NCI-H345 (cell line): ENCODE measurements at places on chromosomes 16 and 17.

DNA sequence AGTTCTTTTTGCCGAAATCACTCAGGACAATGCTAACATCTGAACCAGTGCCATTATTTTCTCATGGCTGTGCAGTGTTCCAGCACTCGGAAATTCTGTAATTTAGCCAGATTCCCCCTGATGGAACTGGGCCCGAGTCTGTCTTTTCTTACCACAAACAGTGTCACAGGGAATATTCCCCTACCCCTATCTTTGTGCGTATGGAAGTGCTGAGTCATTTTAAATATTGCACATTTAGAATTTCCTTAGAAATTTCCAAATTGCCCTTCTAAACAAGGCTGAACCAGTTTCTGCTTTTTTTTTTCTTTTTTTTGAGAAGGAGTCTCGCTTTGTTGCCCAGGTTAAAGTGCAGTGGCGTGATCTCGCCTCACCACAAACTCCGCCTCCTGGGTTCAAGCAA is 88.0 kb upstream of the CREBBP start:
- no peak for DNase-seq

- no peak for DNase-seq
Measured at GRCh38 chr16:86590501-86591144, 12.3 kb downstream of the FOXL1 start.

DNA sequence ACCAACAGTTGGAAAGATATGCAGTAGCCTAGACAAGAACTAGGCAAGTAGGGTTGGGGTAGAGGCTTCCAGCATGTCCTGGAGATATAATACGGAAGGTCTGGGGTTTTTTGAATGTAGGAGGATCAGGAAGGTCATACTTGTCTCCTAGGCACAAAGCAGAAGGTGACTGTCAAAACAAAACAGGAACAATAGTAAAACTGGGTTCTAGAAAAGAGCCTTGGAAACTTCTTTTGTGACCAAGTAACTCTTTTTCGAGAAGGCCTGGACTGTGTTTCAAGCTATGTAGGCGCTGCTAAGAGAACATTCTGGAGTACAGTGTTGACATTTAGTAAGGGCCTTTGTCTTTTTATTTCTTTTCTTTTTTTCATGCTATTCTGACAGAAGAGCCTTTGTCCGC is 26.9 kb upstream of the TENT4B start:
- DNase-seq = no peak

DNA sequence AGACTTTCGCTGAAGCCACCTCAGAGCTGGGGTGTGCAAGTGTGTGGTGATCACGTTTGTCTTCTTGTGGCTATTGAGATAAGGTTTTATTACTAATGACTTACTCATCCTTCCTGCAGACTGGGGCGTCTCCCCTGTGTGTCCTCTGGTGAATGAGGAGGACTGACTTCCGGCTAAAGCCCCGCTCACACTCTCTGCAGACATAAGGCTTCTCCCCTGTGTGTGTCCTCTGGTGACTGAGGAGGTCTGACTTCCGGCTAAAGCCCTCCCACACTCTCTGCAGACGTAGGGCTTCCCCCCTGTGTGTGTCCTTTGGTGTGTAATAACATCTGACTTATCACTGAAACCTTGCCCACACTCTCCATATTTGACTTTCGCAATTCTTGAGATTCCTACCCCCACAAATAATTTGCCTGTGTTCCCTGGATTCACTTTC is 19.4 kb downstream of the PRDM7 start:
- DNase-seq = no peak

DNA sequence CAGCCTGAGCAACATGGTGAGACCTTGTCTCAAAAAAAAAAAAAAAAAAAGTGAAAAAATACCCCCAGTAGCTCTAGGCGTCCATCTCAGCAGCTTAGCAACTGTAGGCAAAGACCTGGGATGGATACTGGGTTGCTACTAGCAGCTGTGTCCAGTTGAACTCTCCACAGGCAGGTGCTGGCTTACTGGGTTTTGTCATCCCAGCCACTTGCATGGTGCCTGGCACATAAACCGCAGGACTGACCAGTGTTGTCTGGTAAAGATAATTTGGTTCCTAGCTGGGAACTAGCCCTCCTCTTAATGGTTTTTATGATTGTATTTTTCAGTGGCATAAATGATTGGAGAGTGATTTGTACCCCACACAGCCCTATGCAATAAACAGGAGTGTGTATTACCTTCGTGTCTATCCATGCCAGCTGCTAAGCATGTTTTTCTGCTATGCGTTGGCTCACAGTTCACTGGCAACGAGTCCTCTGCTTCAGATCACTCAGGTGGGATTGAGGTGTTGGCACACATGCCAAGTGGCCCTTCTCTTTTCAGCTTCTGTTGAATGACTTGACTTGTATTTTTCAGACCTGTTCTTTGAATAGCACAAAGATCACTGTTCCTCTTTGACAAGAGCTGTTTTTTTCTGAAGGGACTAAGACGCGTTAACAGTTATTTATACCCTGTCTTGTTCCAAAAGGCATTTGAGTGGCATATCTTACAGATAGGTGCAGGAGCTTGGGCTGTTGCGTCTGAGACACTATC is 352.9 kb downstream of the SNX29 start:
- peak; percentile 43 for DNase-seq

GRCh38 chr17:2897605-2898004 is 101.4 kb downstream of the RAP1GAP2 start:
- no peak for DNase-seq

DNA sequence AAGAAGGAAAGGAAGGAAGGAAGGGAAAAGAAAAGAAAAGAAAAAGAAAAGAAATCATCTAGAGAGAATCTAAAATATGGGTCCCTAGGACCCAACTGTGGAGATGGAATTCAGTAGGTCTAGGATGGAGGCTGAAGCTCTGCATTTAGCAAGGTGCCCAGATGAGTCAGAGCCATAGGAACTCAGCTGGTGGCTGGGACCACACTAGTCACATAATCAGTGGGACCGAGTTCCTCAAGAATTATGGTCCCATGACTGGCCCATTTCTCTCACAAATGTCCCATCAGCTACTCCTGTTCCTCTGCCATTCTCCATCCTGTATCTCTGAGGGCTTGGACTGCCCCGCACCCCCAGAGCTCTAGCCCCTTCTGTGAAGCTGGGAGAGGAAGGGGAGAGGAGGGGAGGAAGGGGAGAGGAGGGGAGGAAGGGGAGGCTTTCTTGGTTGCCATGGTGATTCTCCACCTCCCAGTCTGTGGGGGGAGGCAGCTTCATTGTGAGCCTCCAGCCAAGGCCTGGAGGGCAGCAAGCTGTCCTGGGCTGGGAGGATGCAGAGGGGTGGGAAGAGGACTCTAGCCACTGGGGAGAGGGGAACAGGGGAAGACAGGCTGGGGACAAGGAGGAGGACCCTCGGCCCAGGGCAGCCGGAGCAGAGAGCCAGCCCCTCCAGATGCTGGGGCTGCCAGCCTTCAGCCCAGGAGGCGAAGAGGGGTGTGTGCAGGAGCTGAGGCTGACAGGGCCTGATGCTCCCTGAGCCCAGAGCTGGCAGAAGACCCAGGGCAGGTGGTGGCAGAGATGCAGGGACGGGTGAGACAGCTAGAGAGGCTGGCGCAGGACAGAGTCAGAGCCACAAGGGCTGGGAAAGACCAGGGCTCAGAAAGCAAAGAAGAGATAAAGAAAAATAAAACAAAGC is 37.8 kb upstream of the LHX1 start:
- DNase-seq = no peak

GRCh38 chr17:14304773-14305517 is 4.1 kb downstream of the HS3ST3B1 start:
- DNase-seq = no peak

- no peak for DNase-seq
Measured at GRCh38 chr17:63066158-63066813, 100.3 kb downstream of the TANC2 start.

DNA sequence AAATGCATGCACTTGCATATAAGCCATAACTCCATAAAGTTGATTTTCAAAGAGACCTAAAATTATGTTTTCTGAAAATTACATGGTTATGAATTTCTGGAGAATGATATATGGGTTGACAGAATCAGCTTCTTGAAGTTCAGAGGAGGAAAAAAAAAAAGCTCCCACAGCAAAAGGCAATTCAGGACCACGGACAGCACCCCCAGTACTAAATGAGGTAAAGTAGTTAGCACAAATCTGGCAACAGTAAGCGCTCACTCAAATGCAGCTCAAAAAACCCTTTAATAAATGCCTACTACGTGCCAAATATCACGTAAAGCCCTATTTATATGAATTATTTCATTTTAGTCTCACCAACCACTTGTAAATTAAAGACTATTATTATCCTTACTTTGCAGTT is 135.2 kb downstream of the SHISA9 start:
- no peak for DNase-seq

DNA sequence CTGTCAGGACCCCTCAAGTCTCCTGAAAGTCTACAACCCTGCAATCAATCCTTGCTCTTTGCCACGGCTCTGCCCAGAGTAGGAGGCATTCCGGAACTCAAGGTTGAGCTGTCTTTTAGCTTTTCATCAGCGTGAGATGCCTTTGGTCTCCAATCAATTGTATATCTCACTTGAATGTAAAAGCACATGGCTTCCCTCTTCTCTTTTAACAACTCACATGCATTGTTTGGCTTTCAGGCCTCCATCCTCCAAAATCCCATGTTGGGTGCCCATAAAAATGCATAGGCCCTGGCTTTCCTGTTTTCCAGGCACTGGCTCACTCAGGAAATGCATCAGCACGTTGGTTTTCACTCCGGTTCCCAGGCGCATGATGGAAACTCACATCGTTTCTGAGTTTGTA is 64.0 kb upstream of the FOXF1 start:
- DNase-seq = no peak

GRCh38 chr17:80252871-80253270 is 7.8 kb upstream of the RNF213 start:
- DNase-seq = peak; percentile 54

DNA sequence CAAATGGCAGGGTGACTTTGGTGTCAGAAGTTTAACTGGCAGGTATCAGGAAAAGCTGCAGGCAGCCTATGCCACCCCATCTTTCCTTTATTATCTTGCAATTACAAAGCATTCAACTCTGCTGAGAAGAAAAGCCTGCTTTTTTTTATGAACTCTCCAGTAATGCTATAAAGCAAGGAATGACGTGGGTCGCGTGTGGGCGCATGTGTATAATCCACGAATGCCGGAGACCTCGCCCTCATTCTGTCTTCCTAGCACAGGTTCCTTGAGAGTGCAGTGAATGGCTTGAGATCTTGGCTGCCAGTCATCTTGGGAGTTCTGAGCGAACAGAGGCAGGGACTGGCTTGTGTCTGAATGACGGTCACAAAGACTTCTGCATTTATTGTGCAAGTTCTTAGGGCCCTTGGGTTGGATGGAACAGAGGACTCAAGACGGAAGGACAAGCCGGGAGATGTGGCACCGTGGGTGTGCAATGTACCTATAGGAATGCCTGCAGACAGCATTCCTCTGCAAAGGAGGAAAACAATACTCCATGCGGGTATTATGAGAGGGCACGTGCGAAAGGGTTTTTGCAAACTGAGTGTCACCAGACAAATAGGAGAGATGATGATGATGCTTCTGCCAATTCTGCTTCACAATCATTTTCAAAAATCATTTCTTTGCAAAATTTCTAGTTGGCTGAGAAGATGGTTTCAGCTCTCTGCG is 96.1 kb upstream of the ELAC2 start:
- no peak for DNase-seq

DNA sequence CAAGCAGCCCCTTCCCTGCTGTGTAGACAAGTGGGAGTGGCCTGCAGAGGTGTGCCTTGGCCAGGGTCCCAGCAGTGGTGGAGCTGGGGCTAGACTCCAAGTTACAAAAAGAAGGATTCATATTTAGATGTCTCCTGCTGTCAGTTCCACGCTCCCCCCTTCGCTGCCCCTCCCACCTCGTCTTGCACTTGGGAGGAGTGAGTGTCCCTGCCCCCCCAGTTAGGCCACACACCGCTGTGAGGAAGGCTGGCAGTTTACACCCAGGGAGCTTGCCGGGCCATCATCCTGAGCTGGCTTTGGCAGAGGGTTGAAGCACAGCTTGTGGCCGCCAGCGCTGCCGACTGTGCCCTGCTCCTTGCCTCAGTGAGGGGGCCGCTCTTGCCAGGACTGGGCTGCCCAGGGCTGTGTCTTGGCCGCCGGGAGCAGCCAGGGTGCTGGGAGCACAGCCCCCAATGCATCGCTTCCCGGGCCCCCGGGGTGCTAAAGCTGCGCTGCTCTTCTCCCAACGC is 44.3 kb downstream of the ELAC2 start:
- no peak for DNase-seq

GRCh38 chr17:28119046-28119445 is 76.6 kb downstream of the NLK start:
- no peak for DNase-seq

DNA sequence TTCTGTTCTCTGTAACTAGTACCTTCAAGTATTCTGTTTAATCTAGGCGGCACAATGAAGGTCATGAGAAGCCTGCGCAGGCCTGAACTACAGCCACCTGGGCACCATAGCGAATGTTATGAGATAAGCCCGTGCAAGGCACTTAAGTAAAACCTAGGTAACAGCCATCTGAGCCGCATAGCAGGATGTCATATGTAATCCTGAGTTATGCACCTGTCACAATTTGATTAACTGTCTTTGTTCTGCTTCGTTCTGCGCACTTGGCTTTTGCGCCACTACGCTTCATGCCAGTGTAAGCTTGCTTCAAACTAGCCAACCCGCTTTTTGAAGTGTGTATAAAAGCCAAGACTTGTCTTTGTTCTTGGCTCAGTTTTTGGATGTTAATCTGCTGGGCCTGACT is 449.8 kb downstream of the KCNJ18 start:
- DNase-seq = no peak

GRCh38 chr17:49820773-49821172 is 27.1 kb downstream of the TAC4 start:
- DNase-seq = no peak

GRCh38 chr17:47733047-47733673 is at the start of gene TBX21:
Gene TBX21, plus strand, starts transcription at chr17:47733236. Its CDS starts 219 bp downstream, at chr17:47733455.
- peak; percentile 64 for DNase-seq

GRCh38 chr16:566475-567372 is at the start of gene NHLRC4:
Gene NHLRC4, plus strand, starts transcription at chr16:567005. Its CDS starts 1,043 bp downstream, at chr16:568048.
- DNase-seq = no peak

- DNase-seq = no peak
Measured at GRCh38 chr17:39000021-39000601, 32.9 kb upstream of the FBXO47 start.
